Vein endothelial cell (primary cell): ENCODE measurements at places on chromosomes 11 and 22. TPM values are rescaled to one million over a fixed set of nuclear protein-coding genes. Genes with fewer than 3 reads are reported as not detected.

The TREH gene
- total RNA-seq = not detected in 2 replicates

The CDCA5 gene
- 9.5 and 15.1 TPM in 2 replicates for total RNA-seq

The PATE4 gene
- not detected in 2 replicates for total RNA-seq

The C22orf31 gene
- total RNA-seq = not detected in 2 replicates

The FIBIN gene
- total RNA-seq = not detected in 2 replicates

The MS4A4E gene
- total RNA-seq = not detected in 2 replicates

The SLC22A8 gene
- not detected in 2 replicates for total RNA-seq

The ESAM gene
- total RNA-seq = 114 and 190 TPM in 2 replicates

The KRTAP5-11 gene
- total RNA-seq = not detected in 2 replicates

The MUC15 gene
- total RNA-seq = not detected in 2 replicates

The AAMDC gene
- 24.5 and 25.2 TPM in 2 replicates for total RNA-seq

The GRM5 gene
- 0.33 and 0.67 TPM in 2 replicates for total RNA-seq

The FUT4 gene
- total RNA-seq = 7.5 and 7.9 TPM in 2 replicates

The SYTL2 gene
- 1.1 and 1.6 TPM in 2 replicates for total RNA-seq

The MMP1 gene
- total RNA-seq = 562 and 4,071 TPM in 2 replicates

The ARHGAP20 gene
- 0.98 and 2.7 TPM in 2 replicates for total RNA-seq

The JAML gene
- 0.65 TPM in 1 of 2 replicates, not detected in the other for total RNA-seq

The KCNQ1OT1 gene
- total RNA-seq = 1.8 and 2.3 TPM in 2 replicates

The IGLL1 gene
- total RNA-seq = not detected in 2 replicates

The MACROD1 gene
- 17.0 and 37.6 TPM in 2 replicates for total RNA-seq

The MIOX gene
- not detected in 2 replicates for total RNA-seq
